ENCODE measurements at places on chromosomes 2 and 18. TPM values are rescaled to one million over a fixed set of nuclear protein-coding genes. Genes with fewer than 3 reads are reported as not detected.

The SAG gene
- 0.36 TPM for polyA plus RNA-seq

The GKN1 gene
- not detected for polyA plus RNA-seq

The IAH1 gene
- 43.4 TPM for polyA plus RNA-seq

The IL1RL1 gene
- polyA plus RNA-seq = 0.46 TPM

The RNF152 gene
- polyA plus RNA-seq = 3.2 TPM

The TEKT4 gene
- not detected for polyA plus RNA-seq

The MOGAT1 gene
- polyA plus RNA-seq = not detected

The THSD7B gene
- 2.2 TPM for polyA plus RNA-seq

The SKA1 gene
- polyA plus RNA-seq = 4.3 TPM

Measured in large intestine (tissue), 12 donors.